ENCODE measurements at places on chromosomes 5 and 9. TPM values are rescaled to one million over a fixed set of nuclear protein-coding genes. Genes with fewer than 3 reads are reported as not detected.

- H3K4me1 ChIP-seq = peaks cover 12% of the 10 kb centered on the region
- H3K36me3 ChIP-seq = no peaks in the 10 kb centered on the region
- DNase-seq = peak; percentile 75
- no peak overlapping the region for H3K4me3 ChIP-seq
- peak overlapping the region; percentile 61 for H3K27ac ChIP-seq
Measured at GRCh38 chr9:131270171-131271015, 5.9 kb downstream of the FAM78A start.

GRCh38 chr9:2465921-2466460 lies 155.6 kb upstream of the VLDLR start:
- peaks cover 10% of the 10 kb centered on the region for H3K4me1 ChIP-seq
- H3K27me3 ChIP-seq = no peaks in the 10 kb centered on the region
- no peak for DNase-seq
- H3K36me3 ChIP-seq = no peaks in the 10 kb centered on the region
- H3K4me3 ChIP-seq = no peak overlapping the region
- H3K27ac ChIP-seq = no peak overlapping the region

DNA sequence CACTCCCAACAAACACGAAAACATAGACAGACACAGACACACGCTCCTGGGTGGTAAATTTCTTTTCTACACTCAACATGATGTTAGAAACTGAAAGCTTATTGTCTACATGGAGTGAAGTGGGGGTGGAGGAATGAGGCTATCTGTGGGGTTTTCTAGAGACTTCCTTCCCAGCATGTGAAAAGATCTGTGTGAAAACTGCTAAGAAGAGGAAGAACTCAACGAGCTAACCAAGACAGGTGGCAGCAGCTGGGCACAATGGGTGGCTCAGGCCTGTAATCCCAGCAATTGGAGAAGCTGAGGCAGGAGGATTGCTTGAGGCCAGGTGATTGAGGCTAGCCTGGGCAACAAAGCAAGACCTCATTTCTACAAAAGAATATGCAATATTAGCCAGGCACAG lies 7.6 kb downstream of the FYB1 start:
- H3K4me3 ChIP-seq = no peak overlapping the region
- no peaks in the 10 kb centered on the region for H3K4me1 ChIP-seq
- H3K27me3 ChIP-seq = no peaks in the 10 kb centered on the region
- no peak for DNase-seq
- no peaks in the 10 kb centered on the region for H3K36me3 ChIP-seq

- no peaks in the 10 kb centered on the region for H3K27me3 ChIP-seq
- no peak for DNase-seq
- H3K36me3 ChIP-seq = no peaks in the 10 kb centered on the region
- peaks cover 22% of the 10 kb centered on the region for H3K4me1 ChIP-seq
Measured at GRCh38 chr5:143106174-143106573, 297.3 kb downstream of the NR3C1 start.

GRCh38 chr9:68981789-68982188 lies 32.1 kb downstream of the PRKACG start:
- H3K4me3 ChIP-seq = no peak overlapping the region
- no peaks in the 10 kb centered on the region for H3K36me3 ChIP-seq
- peaks cover 5% of the 10 kb centered on the region for H3K4me1 ChIP-seq
- no peak for DNase-seq

The FOXI1 gene
- total RNA-seq = not detected
